Peyer's patch (tissue), 4 donors: ENCODE measurements at places on chromosomes 16 and 17.

DNA sequence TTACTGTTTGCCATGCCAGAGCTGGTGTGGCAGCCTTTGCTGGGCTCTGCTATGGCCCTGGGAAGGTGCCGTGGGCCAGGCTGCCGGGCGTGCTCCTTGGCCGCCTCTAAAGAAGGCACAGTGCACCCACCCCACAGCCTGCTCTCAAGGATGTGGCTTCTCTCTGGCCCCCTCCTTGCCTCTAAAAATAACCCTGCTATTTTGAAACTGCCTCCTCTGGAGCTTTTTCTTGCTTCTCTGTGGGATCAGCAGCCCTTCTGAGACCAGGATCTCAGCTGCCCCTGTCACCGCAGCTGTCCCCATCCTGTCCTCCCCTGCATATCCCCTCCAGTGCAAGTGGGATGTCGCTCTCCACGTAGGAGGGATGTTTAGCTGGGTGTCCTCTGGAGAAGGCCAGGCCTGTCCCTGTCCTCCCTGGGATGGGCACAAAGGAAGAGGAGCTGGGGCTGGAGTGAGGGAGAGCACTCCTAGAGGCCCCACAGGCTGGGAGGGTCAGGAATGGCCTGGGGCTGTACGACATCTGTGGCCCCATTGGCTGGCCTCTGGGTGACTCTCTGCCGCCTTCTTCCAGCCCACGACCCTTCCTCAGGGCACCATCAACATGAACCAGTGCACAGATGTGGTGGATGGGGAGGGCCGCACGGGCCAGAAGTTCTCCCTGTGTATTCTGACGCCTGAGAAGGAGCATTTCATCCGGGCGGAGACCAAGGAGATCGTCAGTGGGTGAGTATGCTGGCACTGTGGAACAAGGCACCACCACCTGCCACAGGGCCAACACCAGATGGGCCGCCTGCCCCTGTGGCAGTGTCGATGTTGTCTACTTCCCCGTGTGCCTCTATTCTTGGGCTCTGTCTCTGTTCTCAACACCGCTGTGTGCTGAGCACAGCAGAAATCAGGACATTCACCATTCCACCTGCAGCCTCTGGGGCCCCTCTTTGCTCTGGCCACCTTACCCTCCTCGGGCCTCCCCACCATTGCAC lies 79.7 kb downstream of the PLD6 start:
- no peak for DNase-seq

GRCh38 chr16:47627721-47628120 lies 166.6 kb downstream of the PHKB start:
- DNase-seq, result no peak

DNA sequence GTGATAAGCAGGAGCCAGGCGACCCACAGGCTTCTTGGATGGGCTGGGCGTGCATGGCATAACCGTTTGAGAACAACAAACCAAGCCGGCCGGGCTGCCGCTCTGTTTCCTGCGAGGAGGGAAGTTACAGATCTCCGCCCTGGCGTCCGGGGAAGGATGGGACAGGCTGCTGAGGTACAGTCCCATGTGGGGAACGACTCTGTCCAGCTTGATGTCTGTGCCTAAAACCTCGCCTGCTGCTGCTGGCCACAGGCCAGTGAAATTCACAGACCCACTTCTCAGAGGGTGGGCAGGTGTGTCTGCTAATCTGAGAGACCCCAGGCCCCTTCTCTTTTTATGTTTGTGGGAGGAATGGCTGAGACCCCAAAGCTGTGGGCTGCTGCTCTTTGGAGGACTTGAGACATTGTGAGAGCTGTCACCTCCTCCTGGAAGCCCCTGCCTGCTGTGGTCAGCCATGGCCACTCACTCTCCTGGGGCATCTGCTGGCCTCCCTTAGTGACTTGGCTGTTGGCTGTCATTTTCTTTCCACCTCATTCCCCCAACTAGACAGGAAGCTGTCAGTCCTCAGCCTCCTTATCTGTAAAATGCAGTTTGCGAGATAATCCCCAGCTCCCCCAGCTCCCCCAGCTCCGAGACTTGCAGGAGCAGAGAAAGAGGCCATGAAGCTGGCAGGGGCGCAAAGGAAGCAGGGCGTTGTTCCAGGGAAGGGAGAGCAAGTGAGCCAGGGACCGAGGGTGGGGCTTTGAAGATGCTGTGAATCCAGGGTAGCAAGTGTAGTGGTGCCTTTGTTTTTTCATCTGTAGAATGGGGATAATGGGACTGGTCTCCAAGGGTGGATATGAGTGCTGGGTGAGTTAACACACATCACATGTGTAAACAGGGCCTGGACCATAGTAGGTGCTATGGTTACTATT lies 51.0 kb downstream of the CMIP start:
- no peak for DNase-seq

GRCh38 chr16:68487203-68487514 lies 38.9 kb upstream of the SMPD3 start:
- DNase-seq, result no peak

GRCh38 chr17:64164596-64165285 lies 34.8 kb upstream of the ERN1 start:
- no peak for DNase-seq

GRCh38 chr17:28290703-28291102 lies 28.3 kb upstream of the TMEM97 start:
- DNase-seq, result no peak

DNA sequence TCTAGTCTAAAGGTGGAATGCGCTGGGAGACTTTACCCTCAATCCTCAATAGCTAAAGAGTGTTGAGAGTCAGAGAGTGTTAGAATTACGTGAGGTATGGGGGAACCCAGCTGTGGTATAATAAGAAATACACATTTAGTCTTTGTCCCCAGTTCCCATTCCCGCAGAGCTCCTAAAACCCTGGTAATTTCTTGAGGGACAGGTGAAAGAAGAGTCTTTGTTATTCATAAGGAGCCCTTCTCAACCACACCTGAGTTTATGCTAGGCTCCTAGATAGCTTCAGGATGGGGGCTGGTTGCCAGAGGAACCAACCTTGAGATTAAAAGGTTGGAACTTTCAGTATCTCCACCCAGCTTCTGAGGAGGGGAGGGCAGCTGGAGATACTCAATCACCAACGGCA lies 5.8 kb downstream of the ZNF18 start:
- no peak for DNase-seq

- no peak for DNase-seq
Observed at GRCh38 chr17:18963126-18964017, 11.4 kb downstream of the SLC5A10 start.

GRCh38 chr16:49638673-49639610 lies 217.0 kb downstream of the ZNF423 start:
- DNase-seq, result no peak

DNA sequence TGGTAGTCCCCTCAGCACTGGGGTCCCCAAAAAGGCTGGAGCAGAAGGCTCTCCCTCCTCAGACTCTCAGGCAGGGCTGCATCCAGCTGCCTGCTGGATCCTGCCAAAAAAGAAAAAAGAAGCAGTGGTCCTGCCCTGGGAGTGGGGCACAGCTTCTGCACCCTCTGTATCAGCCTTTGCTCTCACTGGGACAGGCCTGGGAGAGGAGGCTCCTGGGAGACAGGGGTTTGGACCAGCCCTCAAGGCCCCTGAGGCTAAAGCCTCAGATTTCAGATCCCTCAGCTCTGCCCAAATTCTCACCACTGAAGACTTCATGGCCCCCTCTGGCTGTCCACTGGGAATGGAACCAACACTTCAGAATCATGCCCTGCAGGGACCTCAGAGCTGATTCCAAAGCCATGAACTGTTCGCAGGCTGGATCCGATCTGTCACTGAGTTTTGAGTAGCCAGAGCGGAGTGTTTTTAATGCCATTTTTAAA lies 96.9 kb downstream of the C16orf78 start:
- DNase-seq, result peak; percentile 6

DNA sequence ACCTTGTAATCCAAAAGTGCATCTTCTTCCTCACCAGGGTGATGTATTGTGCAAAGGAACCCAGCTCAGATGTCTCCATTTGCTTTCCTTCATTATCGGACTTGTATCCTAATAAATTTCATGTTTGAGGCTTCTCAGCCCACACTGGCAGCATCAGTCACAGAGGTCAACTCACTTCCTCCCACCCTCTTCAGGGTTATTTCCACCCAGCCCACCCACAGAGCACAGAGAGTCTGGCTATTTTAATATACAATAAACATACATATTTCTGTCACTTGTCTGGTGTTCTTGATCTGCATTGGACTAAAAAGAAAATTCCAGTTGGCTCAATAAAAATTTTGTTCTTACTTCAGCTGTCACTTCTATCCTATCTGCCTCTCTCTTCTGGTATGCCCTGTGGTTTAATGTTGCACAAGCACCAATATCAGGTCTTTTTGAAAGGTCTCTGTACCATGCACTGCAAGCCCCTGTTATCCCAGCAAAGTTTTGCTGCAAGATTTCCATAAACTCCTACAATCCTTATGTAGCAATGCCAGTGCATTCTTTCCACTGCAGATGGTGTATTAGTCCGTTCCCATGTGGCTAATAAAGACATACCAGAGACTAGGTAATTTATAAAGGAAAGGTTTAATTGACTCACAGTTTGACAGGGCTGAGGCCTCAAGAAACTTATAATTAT lies 201.8 kb downstream of the CDH11 start:
- no peak for DNase-seq

DNA sequence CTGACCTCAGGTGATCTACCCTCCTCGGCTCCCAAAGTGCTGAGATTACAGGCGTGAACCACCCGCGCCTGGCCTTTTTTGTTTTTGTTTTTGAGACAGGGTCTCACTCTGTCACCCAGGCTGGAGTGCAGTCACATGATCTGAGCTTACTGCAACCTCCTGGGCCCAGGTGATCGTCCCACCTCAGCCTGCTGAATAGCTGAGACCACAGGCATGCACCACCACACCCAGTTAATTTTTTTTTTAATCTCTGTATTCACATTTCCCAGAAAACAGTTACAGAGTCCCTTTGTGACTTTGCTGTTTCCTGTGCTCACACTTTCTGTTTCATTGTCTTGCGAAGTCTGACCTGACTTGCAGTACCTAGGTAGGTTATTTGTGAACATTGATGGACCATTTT lies 2.7 kb downstream of the CLUAP1 start:
- DNase-seq, result peak; percentile 52

DNA sequence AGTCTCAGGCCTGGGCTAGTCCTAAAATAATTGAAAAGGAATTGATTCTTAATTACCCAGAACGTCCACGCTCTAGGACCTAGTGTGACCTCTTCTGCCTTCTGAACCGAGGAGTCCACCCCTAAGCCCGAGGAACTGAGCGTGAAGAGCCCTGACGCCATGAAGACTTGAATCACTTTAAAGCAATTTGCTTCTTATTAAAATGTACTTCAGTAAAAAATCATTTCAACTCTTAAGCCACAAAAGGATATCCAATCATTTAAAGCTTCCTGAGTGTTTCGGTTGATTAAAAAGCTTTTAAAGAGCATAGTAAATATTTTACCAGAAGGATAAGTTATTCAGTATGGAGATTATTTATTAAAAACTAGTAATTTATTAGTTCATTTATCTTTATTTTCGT lies 11.6 kb downstream of the HSBP1 start:
- DNase-seq, result no peak

- no peak for DNase-seq
Observed at GRCh38 chr16:70512456-70512855, 10.9 kb downstream of the COG4 start.

DNA sequence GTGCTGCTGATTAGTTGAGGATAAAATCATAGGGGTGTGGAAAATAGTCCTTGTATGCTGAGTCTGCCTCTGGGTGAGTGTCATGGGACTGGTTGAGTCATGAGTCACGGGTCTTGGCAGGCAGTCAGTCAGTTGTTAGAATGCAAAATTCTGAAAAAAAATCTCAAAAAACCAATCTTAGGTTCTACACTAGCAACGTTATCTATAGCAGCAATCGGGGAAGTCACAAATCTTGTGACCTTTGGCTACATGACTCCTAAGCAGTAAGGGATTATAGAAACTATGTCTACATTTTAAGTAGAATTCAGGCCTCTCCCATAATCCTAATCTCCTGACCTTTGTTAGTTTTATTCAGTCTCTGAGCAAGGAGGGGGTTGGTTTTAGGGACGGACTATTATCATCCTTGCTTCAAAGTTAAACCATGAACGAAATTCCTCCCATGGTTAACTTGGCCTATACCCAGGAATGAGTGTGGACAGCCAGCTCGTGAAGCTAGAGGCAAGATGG lies 18.0 kb upstream of the PMFBP1 start:
- no peak for DNase-seq

GRCh38 chr17:44108440-44109311 lies 14.8 kb downstream of the HDAC5 start:
- peak; percentile 77 for DNase-seq

GRCh38 chr16:56357241-56357764 lies 68.0 kb downstream of the AMFR start:
- no peak for DNase-seq

- DNase-seq, result no peak
Observed at GRCh38 chr16:26012376-26012775, 320.6 kb downstream of the HS3ST4 start.

GRCh38 chr16:12439399-12440227 lies 364.1 kb downstream of the CPPED1 start:
- no peak for DNase-seq

GRCh38 chr17:79707931-79708891 lies 22.5 kb upstream of the ENPP7 start:
- peak; percentile 72 for DNase-seq

- DNase-seq, result no peak
Observed at GRCh38 chr16:15517743-15518377, 83.5 kb downstream of the BMERB1 start.

DNA sequence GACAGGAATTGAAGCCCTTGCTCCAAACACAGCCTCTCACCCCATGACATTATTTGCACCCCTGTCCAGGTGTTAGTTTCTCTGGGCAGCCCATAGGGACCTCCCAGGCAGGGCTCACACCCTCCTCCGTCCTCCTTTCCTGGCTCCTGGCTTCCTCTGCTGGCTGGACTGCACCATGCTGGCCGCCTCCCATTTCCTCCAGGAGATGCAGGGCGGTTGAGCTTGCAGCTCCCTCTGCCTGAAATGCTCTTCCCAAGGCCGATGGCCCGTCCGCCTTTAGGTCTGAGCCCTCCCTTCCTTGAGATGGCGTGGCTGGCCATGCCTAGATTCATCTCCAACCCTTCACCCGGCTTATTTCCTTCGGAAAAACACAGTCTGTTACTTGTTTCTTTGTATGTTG lies 334.8 kb downstream of the SNX29 start:
- DNase-seq, result no peak

- no peak for DNase-seq
Observed at GRCh38 chr17:1482680-1483079, 9.8 kb downstream of the MYO1C start.

- DNase-seq, result no peak
Observed at GRCh38 chr17:69916761-69917160, 158.3 kb upstream of the KCNJ16 start.

DNA sequence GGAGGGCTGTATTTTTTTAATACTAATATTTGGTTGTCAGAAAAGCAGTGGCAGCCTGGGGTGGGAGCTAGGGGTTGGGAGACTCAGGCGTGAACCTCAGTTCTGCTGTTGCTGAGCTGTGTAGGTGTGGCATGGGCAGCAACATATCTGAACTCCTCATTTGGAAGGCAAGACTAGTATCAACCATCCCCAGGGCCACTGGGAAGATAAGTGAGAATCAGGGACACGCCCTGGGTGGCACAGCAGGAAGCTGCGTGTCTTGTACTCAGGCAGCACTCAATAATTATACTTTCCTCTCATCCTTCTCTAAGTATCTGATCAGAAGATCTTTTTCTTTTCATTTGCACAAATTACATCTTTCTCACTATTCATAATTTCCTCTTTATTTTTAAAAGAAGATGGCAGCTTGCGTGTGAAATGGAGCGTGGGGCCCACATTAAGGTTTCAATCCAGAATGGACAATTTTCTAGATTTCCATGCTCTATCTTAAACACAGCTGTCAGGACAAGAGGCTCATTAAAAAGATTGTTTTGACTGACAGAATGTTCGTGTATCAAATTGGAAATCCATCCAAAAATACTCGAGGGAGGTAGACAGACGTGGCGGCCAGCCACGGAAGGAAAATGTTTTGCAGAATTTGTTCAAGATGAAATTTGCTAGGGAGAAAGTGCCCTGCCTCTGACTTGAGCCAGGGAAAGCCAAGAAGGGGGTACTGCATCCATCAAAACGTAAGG lies 121.1 kb downstream of the CPPED1 start:
- DNase-seq, result no peak
